ENCODE measurements at places on chromosomes 2 and 18.

DNA sequence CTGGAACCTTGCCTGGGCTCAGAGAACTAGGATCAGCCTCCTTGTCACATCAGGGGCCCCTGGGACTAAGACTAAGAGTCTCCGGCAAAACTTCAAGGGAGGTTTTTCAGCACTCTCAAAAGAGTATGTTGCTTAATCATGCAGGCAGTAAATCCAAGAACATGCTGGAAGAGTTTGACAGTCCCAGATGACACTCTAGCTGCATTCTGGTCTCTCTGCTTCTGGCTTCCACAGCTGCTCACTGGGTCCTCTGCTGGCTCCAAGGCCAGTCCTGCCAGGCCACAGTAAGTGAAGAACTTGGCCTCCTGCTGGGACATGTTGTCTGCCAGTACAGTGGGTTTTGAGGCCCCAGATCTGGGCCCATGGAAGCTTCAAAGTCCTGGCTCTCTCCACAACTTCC, 45.2 kb upstream of the IL1RL1 start:
- peak; percentile 83 for DNase-seq

- no peak for DNase-seq
Observed at GRCh38 chr2:232464544-232464885, 8.6 kb downstream of the ALPI start.

- no peak for DNase-seq
Observed at GRCh38 chr2:197219636-197220035, 90.9 kb downstream of the ANKRD44 start.

GRCh38 chr2:106165561-106165960, 28.5 kb downstream of the UXS1 start:
- DNase-seq: no peak

DNA sequence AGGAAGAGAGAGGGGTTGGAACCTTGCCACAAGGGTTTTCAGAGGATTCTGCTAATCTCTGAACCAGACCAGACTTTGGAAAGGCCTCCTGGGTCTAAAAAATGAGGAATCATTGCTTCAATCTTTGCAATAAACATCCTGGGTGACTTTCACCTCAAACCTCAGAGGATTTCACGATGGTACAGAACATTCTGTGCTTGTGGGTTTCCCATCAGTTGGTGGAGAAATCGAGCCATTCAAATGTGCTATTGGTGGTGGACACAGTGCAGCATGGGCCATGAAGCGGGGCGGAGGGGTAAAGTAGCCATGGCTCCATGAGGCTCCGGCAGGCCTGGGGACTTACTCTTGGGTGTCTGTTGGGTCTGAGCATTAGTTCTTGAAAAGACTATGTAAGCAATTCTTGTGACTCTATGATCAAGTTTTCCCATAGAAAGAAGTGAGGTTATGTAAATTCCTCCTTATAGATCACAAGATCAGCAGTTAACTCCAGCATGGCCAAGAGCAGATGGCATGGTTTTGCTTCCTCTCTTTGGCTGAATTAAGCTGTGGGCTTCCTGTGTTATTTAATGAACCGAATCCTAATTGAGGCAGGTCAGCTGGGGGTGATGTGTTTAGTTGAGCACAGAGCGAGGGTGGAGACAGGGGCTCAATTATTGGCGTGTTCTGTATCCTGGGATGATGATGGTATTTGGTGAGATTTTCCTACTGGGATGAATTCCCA, 1.9 kb upstream of the IL1R2 start:
- DNase-seq: no peak

DNA sequence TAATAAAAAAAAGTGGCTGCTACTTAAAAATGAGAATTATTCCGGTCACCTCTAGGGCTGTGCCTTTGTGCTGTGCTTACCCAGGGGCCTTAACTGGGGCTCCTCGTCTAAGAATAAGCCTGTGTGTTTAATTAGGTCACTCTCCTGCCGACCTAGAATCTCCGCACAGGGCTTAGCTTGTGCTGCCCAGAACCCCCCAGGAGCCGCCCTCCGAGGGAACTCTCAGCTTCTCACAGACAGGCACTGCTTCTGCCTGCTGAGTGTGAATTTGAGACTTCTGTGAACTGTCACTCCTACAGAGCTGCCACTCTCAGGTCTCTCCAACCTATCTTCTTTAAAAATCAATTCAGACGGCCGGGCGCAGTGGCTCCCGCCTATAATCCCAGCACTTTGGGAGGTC, 11.9 kb upstream of the NT5DC4 start:
- DNase-seq: no peak

DNA sequence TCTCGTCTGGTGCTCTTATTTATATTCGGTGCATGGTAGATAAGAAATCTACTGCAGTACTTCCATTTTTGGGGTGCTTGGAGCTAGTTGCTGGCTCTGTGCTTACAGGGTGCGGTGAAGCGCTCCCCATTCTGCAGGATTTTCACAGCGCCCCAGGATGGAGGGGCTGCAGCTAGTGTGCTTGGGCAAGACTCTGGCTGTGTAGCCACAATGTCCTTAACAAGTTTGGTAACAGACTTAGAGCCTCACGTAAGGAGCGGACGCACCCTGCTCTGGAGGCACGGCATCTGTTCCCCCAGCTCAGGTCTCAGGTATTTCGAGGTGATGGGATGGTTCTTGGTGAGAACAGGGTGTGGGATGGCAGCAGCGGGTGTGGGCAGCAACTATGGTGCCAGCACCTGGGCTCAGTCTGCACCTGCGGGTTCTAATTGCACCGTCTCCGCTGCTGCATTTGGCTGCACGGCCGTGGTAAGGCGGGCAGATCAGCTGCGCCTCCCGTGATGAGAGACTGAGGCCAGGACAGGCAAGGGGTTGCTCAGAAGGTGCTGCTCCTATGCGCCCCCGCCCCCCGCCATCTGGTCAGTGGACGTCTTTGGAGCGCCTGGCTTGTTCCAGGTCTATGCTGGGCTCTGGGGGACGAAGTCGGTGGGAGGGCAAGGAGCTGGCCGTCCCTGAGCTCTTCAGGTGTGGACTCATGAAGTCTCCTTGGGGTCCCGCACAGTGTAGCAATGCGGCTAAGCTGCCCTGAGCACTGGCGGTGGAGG, 20.1 kb upstream of the ALLC start:
- DNase-seq: no peak

- DNase-seq: peak; percentile 22
Observed at GRCh38 chr2:43127208-43127940, 99.0 kb downstream of the ZFP36L2 start.

DNA sequence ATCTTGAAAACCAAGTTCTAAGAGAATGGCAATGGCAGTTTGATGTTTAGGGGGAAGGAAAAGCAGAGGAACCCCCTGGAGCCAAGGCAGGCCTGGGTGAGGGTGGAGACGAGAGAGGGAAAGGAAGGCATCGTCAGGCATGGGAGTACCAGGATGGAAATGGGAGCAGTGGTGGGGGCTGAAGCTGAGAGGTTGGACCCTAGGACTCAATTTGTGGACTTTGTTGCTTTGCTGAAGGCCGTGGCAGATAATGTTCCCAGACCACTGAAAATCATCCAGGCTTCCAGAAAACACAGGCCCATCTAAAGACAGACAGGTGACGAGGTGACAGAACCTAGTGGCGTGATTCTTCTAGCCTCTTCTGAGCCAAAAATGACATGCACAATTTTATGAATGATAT, 4.9 kb downstream of the NPAS2 start:
- no peak for DNase-seq

- DNase-seq: no peak
Observed at GRCh38 chr18:60975420-60975819, 357.8 kb upstream of the CDH20 start.

GRCh38 chr2:128638341-128639119, 319.9 kb upstream of the HS6ST1 start:
- DNase-seq: peak; percentile 39
